Heart right ventricle (tissue), 16 donors: ENCODE measurements at places on chromosomes 5 and 9. TPM values are rescaled to one million over a fixed set of nuclear protein-coding genes. Genes with fewer than 3 reads are reported as not detected.

The SPRY4 gene
- total RNA-seq, result 9.1 TPM

The HSPB3 gene
- total RNA-seq, result 427 TPM

The EGFLAM gene
- total RNA-seq, result 5.6 TPM

The HAPLN1 gene
- 0.38 TPM for total RNA-seq

The PRDM12 gene
- total RNA-seq, result not detected

The HTR4 gene
- total RNA-seq, result not detected

The RBM18 gene
- total RNA-seq, result 45.3 TPM

The VCAN gene
- 14.0 TPM for total RNA-seq

The GNA14 gene
- total RNA-seq, result 0.93 TPM

The ADAMTS6 gene
- total RNA-seq, result 3.7 TPM

The SLC46A2 gene
- total RNA-seq, result not detected

The SEC16A gene
- 30.7 TPM for total RNA-seq

The FOXD4L3 gene
- not detected for total RNA-seq

The DELE1 gene
- total RNA-seq, result 165 TPM

The SPATA31A3 gene
- not detected for total RNA-seq

The WDR38 gene
- total RNA-seq, result not detected

The CLK4 gene
- total RNA-seq, result 21.2 TPM

The TNFSF8 gene
- 0.49 TPM for total RNA-seq

The CEP78 gene
- 2.6 TPM for total RNA-seq

The SV2C gene
- total RNA-seq, result 0.38 TPM

The PAIP2 gene
- total RNA-seq, result 156 TPM

The ZNF484 gene
- total RNA-seq, result 4.8 TPM

The MELK gene
- total RNA-seq, result not detected

The IL5 gene
- not detected for total RNA-seq

The GAPT gene
- 1.1 TPM for total RNA-seq

The BAAT gene
- 0.07 TPM for total RNA-seq

The OGN gene
- total RNA-seq, result 2.2 TPM

The CER1 gene
- total RNA-seq, result not detected

The CCL19 gene
- not detected for total RNA-seq

The NPR3 gene
- 135 TPM for total RNA-seq

The SLC6A7 gene
- total RNA-seq, result not detected

The ADAMTS12 gene
- total RNA-seq, result 3.7 TPM

The SDHA gene
- total RNA-seq, result 557 TPM

The TICAM2 gene
- total RNA-seq, result 1.8 TPM

The CCDC192 gene
- 0.32 TPM for total RNA-seq

The LVRN gene
- total RNA-seq, result 0.61 TPM

The CATSPER3 gene
- 0.37 TPM for total RNA-seq

The SLC25A2 gene
- not detected for total RNA-seq

The PPP3R2 gene
- not detected for total RNA-seq
